H1 (cell line): ENCODE measurements at places on chromosomes 7 and 10. TPM values are rescaled to one million over a fixed set of nuclear protein-coding genes. Genes with fewer than 3 reads are reported as not detected.
A peak's percentile ranks its signal among the peaks of the same experiment; 100 is the strongest.

- peak; percentile 84 for DNase-seq
Measured at GRCh38 chr10:103859161-103860086, 4.0 kb upstream of the SH3PXD2A start.

- no peak for DNase-seq
Measured at GRCh38 chr10:17216901-17217395, 11.1 kb upstream of the VIM start.

DNA sequence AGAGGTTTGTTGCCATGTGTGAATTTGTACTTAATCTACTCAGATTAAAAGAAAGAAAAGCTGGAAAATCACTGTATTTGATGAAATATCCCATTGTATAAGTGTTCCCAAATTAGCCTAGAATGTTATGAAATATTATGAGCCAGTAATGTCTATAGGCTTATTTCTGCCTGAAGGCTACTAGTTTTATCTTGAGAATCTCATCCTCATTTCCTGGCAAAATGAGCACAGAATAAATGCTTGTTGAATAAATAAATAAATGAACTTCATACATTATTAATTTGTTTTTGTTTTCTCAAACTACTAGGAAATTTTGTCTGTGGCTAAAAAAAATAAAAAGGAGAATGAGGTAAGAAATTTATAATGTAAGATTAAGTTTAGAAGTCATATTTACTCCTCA lies 25.5 kb downstream of the HELLS start:
- DNase-seq, result no peak

GRCh38 chr10:28807760-28808613 lies 130.7 kb downstream of the BAMBI start:
- no peak for DNase-seq

Gene ZNF479
- not detected in 2 replicates for total RNA-seq
